Activated naive CD4-positive, alpha-beta T cell treated with anti-CD3 and anti-CD28 coated beads, Interleukin-2, amount 10 ng/mL, durations not matched to agents 7 days and 5 days (primary cell): ENCODE measurements at places on chromosomes 11 and 22.

DNA sequence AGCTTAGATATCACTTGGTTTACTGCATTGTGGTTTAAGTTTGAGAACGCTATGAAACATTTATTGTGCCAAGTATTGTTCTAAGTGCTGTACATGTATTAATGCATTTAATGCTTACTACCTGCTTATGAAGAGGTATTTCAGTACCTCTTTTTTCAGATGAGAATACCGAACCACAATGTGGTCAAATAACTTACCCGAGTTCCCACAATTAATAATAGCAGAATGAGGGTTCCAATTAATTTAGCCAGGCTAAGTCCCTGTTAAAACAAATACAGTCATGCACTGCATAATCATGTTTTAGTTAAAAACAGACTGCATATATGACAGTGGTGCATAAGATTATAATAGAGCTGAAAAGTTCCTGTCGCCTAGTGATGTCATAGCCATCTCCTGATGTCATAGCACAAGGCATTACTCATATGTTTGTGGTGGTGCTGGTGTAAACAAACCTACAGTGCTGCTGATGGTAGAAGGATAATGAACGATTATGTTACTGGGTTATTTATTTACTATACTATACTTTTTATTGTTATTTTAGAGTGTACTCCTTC, 4.3 kb downstream of the ZC3H12C start:
- no peak for DNase-seq

- no peak for DNase-seq
Measured at GRCh38 chr22:22164541-22165272, 79.9 kb upstream of the VPREB1 start.

- no peak for DNase-seq
Measured at GRCh38 chr11:27370374-27370773, 7.4 kb upstream of the CCDC34 start.

GRCh38 chr11:3614742-3615171, 27.0 kb downstream of the ART5 start:
- DNase-seq = peak; percentile 64

GRCh38 chr11:12573707-12574485, 100.3 kb upstream of the TEAD1 start:
- no peak for DNase-seq

GRCh38 chr11:35288817-35289541, 130.4 kb downstream of the SLC1A2 start:
- DNase-seq = no peak

- no peak for DNase-seq
Measured at GRCh38 chr11:111408789-111409727, 30.0 kb upstream of the POU2AF1 start.

- DNase-seq = no peak
Measured at GRCh38 chr11:35911013-35911412, 32.8 kb upstream of the LDLRAD3 start.

DNA sequence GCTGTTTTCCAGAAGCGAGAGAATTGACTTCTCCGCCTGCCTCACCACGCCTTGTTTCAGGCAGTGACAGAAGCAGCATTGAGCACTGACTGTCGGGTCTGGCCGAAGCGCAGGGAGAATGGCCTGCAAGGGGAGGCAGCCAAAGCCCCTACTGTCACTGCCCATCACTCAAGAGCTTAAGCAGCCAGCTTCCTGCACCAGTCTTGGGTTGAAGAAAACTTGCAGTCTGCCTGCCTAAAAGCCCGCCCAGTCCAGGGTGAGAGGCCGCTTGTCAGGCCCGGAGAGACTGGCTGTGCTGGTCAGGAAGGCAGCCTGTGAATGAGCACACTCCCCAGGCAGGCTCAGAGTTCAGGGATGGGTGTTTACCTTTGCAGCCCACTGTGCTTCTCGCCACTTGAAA, 108.3 kb downstream of the PKNOX2 start:
- DNase-seq = no peak

GRCh38 chr11:101860696-101861427, 53.9 kb upstream of the CEP126 start:
- peak; percentile 36 for DNase-seq
